SW 1271 (cell line): ENCODE measurements at places on chromosomes 11 and 22.

DNA sequence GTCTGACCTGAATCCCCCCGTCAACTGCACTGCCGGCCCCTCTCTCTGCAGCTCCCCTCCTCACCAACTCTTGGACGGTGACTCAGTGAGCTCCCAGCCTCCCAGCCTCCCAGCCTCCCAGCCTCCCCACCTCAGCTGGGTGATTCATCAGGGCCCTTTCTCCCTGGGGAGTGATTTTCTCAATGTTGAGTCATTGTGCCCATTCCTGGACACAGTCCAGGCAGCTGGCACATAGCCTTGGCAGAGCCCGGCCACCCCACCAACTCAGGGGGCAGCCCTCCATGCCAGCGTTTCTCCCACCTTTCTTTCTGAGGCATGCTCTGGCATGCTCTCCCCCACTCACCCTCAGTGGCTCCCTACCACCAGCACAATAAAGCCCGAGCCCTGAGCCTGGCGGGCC is 30.7 kb downstream of the PDE2A start:
- peak; percentile 77 for DNase-seq

GRCh38 chr11:76124905-76125770 is 81.2 kb downstream of the WNT11 start:
- no peak for DNase-seq

DNA sequence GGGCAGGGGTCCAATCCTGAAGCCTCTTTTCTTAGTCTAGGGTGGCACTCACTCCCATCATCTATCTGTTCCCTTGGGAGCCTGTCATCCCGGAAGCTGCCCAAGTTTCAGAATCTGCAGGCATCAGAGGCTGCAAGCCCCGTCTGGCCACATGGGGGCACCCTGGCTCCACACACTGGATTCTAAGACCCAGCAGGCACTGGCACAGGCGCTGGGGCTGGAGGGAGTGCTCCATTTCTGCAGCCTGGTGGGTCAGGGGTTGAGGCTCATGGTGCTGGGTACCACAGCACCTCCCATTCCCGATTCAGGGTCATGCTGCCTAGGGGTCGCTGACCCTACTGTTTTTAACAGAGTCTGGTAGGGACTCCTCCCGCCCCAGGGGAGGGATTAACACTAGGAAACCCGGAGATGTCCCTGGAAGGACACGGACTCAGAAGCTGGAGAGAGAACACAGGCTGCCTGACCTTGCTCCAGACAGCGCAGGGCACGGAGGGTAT is 243.9 kb upstream of the SYN3 start:
- no peak for DNase-seq

DNA sequence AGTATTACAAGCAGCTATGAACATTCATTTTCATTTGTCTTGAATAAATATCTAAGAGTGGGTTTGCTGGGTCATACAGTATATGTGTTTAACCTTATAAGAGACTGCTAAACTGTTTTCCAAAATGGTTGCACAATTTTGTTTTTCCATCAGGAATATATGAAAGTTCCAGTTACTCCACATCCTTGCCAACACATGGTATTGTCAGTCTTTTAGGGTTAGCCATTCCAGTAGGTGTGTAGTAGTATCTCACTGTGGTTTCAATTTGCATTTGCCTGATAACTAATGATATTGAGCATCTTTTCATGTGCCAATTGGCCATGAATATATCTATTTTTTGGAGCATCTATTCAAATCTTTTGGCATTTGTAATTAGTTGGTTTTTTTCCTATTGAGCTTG is 7.7 kb upstream of the CCDC83 start:
- DNase-seq: no peak

- no peak for DNase-seq
Observed at GRCh38 chr22:46079093-46079860, 71.0 kb upstream of the PPARA start.

DNA sequence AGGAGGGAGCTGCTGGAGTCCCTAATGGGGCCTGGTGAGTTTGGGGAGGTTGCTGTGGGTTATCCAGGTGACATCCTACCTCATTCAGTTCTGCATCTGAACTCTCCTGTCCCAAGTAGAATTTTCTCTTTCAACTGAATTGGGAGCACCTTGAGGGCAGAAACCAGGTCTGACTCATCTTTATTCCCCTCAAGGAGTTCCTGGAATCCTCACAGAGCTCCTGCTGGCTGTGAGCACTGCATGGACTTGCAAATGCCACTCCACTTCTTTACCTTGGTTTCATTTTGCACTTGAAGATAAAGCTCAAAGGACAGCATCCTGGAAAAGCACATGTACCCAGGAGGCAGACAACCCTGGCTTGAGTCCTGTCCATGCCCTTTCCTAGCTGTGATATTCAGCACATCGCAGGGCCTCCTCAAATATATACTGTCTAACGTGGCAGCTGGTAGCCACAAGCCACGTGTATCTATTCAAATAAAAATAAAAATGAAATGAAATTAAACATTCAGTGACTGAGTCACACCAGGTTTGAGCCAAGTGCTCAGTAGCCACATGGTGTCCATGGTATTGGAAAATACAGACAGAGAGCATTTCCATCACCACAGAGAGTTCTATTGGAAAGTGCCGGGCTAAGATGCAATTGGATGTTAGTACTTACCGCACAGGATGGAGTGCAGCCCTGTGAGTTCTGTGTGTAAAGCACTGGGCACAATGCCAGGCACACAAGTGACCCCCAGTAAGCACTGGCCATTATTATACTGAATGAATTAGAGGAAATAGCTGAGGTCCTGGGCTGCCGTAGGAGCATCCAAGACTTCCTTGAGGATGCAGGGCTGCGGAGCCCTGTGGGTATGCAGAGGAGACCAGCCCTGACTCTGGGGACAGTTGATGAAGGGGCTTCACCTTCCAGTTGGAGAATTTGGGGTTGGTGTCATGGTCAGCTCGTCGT is 149.0 kb downstream of the PKNOX2 start:
- DNase-seq: no peak

DNA sequence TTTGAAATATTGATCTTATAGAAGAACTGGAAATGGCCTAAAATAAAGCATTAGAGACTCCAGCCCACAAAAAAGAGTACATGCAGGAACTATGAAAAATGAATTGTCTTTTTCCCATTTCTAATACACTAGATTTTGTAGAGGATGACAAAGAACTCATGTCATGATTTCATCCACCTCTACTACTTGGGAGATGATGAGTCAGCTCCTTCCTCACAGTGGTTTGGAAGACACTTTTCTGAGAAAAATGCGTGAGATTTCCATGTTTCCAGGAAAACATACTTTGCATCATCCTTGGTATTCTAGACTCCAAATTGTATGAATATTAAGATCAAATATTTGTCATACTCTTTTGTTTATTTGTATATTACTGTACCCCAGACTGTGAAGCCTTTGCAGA is 500.5 kb downstream of the FAM181B start:
- DNase-seq: no peak

DNA sequence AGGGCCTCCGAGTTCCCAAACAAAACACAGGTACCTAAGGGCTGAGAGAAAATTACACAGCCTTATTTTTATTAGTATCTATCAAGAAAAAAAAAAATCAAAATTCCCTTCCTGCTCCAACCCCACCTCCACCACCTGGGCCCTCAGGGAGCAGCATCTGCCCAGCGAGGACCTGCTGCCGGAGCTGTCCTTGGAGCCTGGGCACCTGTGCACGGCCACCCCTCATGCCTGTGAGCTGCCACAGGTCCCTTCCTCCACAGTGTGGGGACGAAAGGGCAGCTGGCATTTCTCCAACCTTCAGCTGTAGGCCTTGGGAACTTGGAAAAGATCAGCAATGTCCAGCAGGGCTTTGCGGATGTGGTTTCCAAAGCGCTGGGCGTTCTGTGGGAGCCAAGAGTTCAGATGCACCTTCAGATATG is 6.3 kb upstream of the SYCE3 start:
- no peak for DNase-seq

- no peak for DNase-seq
Observed at GRCh38 chr22:33335611-33336279, 277.6 kb upstream of the SYN3 start.

GRCh38 chr11:130582981-130583380 is 134.5 kb downstream of the ADAMTS15 start:
- DNase-seq: no peak

- DNase-seq: no peak
Observed at GRCh38 chr11:108666373-108666772, 1.5 kb downstream of the DDX10 start.

DNA sequence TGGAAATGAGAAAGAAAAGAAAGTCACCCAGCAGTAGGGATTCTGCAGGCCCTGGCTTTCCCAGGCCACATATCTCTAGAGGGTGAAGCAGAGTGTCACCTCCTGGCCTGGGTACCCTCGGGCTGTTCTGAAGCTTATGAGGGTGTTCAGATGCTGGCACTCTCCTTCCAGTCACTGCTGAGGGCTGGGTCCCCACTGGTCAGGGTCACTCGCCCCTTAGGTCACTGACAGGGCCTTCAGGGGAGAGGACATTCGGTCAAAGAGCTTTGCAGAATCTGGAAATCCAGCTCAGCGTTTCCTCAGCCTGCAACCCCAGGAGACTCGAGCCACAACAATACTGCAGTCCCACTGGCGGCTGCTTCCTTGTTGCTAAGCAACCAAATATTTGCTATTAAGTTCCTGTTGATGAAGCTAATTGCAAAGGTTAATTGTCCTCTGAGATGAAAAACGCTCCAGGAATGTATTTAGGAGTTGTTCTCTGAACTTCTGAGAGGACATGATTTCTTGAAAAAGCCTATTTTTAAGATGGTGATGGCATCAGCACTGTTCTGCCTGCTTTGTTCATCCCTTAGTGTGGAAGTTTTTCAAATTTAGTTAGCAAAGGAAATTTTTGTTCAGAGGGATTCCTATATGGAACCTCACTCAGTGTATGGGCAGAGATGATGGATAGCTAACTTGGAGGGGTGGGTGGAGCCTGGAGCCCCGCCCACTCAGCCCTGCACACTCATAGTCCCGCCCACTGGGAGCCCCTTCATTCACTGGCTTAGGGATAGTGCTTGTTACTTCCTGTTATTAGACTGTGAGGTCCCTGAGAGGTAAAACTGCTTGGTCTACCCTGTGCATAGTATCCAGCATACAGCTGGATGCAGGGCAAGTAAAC is 109.2 kb downstream of the CSNK2A3 start:
- no peak for DNase-seq
